Aorta (tissue), 5 donors: ENCODE measurements at places on chromosomes 5 and 9.

- DNase-seq, result no peak
These were observed 1.9 kb downstream of the MOB3B start for GRCh38 chr9:27527702-27528075.

- no peak for DNase-seq
These were observed 3.6 kb upstream of the FAM163B start for GRCh38 chr9:133612816-133613215.

DNA sequence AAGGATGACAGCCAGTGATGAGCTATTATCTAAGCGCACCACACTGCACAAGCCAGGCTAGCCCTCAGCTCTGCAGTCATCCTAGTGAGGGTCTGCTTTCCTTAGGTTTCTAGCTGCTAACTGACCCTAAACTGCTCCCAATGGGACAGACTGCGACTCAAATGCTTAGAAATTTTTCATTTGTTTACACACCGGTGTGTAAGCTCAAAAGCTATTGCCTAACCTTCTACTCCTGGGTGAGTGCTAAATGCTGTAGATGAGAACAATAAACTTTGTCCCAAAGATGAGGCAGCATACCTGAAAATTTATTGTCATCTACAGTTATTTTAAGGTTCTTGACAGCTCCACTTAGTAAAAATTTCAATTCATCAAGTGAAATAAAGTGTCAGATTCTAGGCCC, 311.4 kb downstream of the TMEM167A start:
- no peak for DNase-seq

DNA sequence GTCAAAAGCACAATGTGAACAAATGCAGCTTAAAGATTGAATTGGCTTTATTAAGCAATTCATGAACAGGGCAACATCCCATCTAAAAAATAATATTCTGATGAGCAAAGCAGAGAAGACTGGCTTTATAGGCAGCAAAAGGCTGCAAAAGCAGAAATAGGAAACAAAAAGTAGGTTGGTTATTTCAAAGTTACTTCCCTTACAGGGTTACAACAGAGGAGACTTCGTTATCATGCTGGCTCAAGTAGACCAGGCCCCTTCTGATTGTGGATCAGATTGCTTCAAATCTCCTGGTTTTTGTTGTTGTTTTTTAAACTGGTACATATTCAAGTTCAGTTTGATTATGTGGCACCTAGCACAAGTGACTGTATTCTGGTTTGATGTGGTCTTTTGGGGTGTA, 73.1 kb downstream of the MAN2A1 start:
- no peak for DNase-seq

- no peak for DNase-seq
These were observed 8.3 kb upstream of the CFAP95 start for GRCh38 chr9:69812068-69813000.

- no peak for DNase-seq
These were observed 797.9 kb downstream of the TLE4 start for GRCh38 chr9:80369641-80370040.

- peak; percentile 14 for DNase-seq
These were observed 1.2 kb upstream of the NIPAL4 start for GRCh38 chr5:157458835-157459234.

- DNase-seq, result no peak
These were observed 3.6 kb downstream of the SMC5 start for GRCh38 chr9:70262366-70262765.

- DNase-seq, result peak; percentile 28
These were observed 33.0 kb downstream of the ZDHHC11B start for GRCh38 chr5:751496-751895.

GRCh38 chr5:16639206-16639605, 22.4 kb upstream of the RETREG1 start:
- no peak for DNase-seq

DNA sequence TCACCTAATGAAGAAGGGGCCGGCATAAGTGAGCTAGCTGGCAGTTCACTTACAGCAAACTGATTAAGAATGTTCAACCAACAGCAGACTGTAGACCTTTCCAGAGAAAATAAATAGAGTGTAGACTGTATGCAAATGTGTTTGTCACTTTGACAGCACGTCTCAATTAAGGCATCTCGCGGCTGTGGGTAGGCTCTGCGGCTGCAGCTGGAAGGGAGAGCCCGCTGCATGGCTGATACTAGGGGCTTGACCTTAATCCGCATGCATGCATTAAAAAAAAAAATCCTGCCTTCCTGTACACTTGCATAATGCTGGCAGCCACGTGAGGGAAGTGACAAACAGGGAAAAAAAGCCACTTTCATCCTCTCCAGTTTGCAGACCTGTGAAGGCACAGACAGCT, 82.3 kb downstream of the CRB2 start:
- no peak for DNase-seq

DNA sequence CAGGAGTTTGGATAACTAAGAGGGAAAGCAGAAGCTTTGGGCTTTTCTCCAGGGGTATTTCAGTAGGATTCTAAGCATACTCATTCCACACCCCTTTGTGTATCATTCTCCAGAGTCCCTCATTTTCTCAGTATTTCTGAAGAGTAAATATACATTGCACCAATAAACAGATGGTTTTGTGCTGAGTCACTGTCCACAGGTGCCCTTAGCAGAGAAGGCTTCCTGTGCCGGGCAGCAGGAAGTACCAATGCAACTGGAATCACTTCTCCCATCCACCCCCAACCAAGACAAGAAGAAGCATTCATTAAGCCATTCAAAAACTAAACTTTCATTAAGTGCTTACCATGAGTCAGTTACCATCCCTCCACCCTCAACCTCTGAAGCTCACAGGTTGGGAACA, 3.6 kb upstream of the CCNJL start:
- DNase-seq, result no peak

- DNase-seq, result no peak
These were observed 35.6 kb downstream of the IL6ST start for GRCh38 chr5:55959208-55959607.

- DNase-seq, result no peak
These were observed 55.0 kb downstream of the DCP2 start for GRCh38 chr5:113031557-113031956.

GRCh38 chr9:110427497-110428104, 89.9 kb upstream of the TXNDC8 start:
- peak; percentile 54 for DNase-seq

DNA sequence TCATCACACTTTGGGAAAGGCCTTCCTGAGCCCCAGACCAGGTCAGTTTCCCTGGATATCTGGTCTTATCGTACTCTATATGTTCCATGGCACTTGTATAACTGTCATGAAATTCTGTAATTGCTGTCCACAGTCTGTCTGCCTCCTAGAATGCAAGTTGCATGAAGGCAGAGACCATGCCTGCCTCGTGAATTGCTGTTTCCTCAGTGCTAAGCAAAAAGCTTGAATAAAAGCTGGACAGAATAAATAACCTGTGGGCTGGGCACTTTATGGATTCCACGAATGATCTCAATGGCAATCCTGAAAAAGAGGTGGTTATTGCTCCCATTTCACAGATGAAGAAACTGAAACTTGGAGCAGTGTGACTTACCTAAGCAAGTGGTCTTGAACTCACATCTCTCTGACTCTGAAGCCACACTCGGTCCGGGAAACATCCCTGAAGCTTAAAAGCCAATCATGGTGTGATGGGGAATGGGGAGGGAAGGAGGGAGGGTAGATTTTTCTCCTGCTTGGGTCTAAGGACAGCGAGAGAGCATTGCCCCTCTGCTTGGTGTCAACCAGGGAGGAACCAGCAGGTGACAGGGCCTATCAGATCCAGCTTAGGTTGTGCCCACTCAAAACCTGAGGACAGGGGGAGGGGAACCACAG, 13.2 kb upstream of the LHX2 start:
- no peak for DNase-seq

DNA sequence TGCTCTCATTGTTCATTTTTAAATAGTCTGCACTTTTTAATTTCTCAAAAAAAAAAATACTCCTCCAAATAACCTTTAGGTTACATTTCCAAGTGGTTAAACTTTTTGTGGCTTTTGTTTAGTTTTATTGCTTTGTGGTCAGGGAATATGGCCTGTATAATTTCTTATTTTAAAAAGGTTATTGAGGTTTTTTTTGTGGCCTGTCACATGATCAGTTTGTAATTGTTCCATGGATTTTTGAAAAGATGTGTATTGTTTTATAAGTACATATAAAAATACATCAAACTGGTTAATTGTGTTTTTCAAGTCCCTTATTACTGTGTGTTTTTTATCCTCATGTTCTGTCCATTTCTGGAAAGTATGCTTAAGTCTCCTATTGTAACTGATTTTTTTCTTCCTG, 64.0 kb downstream of the ZNF618 start:
- no peak for DNase-seq

DNA sequence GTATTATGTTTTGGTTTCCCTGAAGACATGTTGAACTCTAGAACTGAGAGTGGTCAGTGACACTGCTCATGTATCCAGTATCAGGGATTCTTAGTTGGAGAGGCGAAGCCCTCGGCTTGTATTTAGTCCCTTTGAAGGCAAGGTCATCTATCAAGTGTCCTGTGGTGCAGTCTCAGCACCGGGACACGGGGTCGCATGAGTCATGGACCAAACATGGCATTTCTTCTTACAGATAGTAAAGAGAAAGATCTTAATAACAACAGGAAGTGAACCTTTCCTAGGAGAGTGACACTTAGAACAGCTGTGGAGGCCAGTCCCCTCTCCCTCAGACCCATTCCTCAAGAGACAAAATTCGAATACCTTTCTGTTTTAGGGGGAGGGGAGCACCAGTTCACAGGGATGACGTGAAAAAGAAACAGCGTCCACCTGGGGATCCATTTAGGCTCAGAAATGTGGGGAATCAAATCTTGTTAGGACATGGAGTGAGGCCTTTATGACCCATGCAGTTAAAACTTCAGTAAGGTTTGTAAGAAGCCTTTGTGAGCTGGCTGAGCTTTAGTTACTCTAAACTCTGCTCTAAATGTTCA, 86.5 kb downstream of the ADGRV1 start:
- DNase-seq, result no peak

GRCh38 chr9:38250279-38251035, 142.0 kb upstream of the ALDH1B1 start:
- DNase-seq, result no peak

GRCh38 chr5:78661691-78662090, 13.1 kb upstream of the LHFPL2 start:
- DNase-seq, result no peak

GRCh38 chr5:107320846-107321245, 349.9 kb downstream of the EFNA5 start:
- DNase-seq, result no peak

GRCh38 chr5:171242521-171242920, 66.5 kb upstream of the TLX3 start:
- DNase-seq, result no peak

DNA sequence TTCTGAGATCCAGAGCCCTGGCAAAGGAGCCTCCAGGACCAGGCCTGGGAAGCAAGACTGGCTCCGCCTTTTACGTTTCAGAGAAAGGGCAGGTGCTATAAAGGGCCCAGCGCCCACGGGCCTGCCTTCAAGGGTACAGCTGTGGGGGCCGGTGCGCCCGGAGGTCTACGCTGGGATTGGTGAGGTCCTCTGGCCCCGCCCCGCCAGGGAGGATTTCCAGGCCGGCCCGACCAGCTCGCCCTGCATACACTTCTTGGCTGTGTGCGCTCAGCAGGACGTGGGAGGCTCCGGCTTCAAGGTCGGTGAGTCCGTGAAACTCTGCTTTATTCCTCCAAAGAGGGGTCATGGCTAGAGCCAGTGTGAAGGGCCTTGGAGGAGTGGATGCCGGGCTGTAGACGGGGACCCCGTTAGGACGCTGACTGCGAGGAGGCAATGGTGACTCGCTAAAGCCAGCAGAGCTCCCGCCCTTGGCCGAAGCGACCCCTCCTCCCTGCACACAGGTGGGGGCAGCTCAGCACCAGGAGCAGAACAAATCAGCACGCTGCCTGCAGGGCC, at the start of gene CKMT2:
Gene CKMT2, plus strand, starts transcription at position 243 of the 555 bp plus-strand sequence. CDS start 17,811 bp downstream, outside the sequence.
- DNase-seq, result peak; percentile 90

GRCh38 chr9:27194401-27195091, 85.5 kb downstream of the TEK start:
- peak; percentile 47 for DNase-seq

DNA sequence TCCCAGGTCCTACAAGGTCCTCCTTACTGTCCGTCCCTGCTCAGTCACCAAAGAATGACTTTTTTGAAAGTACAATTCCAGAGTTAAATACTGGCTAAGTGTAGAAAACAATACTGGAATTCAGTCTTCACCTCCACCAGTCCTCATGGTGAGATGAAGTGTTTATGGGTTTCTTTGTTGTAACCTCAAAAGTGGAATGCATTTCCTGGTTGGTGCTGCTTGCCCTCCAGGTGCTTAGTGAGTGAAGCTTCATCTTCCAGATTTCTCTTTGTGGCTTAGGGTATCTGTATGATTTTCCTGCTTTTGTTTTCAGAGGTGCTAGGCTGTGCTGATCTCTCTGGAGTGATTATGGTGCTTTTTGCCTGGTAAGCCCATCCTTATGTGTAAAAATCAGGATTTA, 49.4 kb upstream of the DHFR start:
- DNase-seq, result no peak
